ENCODE measurements at places on chromosomes 1 and 21.

DNA sequence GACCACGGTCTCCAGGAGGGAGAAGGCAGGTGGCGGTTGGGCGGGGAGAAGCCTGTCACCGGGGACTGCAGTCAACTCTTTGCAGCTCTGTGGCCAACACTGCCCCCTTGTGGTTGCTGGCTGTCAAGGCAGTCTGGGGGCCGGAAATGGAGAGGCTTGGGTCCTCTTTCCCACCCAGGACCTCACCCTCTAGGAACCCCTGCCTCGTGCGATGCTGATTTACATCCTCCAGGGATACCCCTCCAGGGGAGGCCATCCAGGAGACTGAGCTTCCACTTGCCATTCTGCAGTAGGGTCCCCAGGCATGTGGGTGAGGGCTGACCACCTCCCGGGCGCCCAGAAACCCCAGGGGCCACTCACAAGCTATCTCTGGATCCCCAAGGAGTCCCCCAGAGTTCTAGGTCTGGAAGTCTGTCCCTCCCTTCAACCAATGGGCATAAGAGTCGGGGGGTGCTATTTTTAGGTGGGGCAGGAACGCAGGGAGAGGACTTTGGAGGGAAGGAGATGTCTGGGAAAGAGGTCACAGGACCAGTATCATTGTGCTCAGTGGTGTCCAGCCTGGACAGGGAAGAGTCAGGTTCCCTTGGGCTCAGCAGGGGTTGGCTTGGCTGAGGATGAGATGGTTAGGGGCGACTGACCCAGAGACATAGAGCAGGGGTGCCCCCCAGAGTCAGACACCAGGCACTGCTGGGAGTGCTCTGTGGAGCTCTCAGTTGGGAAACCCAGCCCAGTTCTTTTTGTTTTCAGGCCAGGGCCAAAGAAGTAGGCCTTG is 7.1 kb upstream of the GPR61 start:
- DNase-seq: peak; percentile 98

DNA sequence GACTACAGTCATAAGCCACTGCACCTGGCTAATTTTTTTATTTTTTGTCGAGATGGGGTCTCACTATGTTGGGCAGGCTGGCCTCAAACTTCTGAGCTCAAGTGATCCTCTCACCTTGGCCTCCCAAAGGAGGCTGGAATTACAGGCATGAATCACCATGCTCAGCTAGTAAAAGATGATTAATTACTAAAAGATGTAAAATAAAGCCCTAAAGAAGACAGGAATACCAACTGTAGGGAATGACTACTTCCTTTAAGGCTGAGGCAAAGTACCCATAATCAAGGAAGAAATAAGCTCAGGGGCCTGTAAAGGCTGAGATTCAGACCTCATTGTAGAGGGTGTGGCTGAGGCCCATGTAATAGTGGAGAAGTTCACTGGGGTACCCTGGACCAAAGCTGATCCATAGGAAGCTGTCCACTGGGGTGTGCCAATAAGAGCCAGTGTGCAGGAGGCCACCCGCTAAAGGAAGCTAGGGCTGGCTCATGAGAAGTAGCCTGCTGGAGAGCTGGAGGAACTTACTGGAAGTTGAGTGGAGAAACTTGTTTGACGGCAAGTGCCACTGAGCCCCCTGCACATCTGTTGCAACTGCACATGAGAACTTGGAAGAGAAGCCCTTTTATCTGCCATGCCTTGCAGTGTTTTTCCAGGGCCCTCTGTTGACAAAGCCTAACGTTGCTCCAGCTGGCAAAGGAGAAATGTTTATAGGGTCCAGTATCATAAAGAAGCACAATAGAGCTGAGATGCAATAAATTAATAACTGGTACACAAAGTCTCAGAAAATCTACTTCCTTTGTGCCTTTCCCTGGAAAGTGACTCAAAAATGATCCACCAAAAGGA is 17.8 kb upstream of the SERTAD4 start:
- DNase-seq: no peak

DNA sequence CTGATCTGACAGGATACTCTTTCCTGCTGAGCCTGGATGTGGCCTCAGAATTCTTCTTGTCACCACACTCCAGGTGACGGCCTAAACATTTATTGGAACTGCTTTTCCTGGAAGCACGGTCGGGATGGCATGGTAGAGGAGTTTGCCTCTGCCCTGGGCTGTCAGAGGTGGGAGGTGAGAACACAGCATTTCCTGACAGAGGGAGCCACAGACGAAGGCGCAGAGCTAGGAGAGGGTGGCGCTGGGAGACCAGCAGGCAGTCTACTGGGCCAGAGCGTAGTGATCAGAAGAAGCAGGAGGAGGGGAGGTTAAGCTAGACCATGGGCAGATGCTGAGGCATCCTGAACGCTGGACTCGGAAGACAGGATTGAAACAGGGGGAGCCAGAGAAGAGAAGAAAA is 153.5 kb upstream of the COA6 start:
- no peak for DNase-seq

GRCh38 chr21:25133939-25134338 is 473.3 kb downstream of the MRPL39 start:
- DNase-seq: no peak

GRCh38 chr1:183093786-183094298 is 70.6 kb downstream of the LAMC1 start:
- no peak for DNase-seq

DNA sequence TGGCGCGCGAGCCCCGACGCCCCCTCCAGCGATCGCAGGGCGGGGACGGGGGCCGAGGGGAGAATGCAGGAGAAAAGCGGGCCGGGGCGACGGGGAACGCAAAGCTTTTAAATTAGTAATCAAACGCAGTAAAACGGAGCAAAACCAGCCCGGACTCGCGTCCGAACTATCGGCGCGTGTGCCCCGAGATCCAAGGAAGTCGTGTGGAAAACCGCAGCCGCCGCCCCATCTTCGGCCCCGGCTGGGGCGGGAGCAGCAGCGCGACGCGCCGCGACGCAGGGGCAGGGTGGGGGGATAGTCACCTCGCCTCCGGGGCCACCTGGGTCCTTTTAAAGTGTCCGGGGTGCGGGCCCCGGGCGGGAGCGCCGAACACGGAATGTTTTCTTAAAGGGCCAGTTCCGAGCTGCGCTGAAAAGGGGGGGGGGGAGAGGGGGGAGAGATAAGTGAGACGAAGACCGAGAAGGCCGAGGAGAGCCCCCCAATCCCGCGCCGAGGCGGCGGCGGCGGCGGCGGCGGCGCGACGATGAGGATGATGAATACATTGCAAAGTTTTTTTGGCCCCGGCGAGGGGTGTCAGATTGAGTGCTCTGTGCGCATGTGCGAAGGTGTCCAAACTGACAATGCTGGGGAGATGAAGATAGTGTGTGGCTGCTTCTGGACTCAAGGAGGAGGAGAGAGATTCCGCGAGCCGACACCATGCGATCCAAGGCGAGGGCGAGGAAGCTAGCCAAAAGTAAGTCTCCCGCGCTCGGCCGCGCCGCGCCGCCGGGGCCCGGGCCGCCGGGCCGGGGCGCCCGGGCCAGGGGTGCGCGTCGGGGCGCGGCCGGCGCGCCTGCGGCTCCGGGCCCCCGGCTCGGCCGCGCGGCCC is at the start of gene PRDM16:
Gene PRDM16 (plus strand): TSS at position 640 of the 868 bp plus-strand sequence. CDS start 57 bp downstream, at position 697.
- DNase-seq: no peak

DNA sequence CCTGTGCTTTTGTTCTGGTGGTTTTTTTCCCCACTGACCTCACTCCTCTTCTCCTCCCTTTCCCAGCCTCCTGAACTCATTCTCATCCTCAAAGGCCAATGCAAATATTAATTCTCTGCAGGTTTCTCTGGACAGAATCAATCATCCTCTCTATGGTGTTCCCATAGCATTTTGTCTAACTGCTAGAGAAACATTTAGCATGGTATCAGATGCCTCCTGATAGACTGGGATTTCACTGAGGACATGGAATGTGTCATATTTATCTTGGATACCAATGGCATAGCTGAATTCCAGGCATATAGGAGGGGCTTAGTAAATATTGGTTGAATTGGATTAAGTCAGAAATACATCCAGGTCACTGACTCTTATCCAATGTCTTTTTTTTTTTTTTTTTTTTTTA is 46.1 kb upstream of the SRP9 start:
- no peak for DNase-seq

- DNase-seq: no peak
These were observed 28.5 kb upstream of the KCNE2 start for GRCh38 chr21:34335316-34335715.

DNA sequence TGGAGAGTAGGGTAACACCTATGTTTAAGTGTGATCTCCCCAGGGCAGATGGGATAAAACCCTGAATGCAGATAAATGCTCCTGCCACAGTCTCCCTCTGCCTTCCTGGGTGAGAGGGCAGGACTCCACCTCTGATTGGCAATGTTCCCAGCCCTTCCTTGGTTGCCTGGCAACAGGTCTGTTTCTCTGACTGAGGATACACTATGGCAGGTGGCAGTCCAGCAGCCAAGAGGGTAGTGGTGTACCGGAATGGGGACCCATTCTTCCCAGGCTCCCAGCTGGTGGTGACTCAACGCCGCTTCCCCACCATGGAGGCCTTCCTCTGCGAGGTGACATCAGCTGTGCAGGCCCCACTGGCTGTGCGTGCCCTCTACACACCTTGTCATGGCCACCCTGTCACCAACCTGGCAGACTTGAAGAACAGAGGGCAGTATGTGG is at the start of gene DCDC2B:
Gene DCDC2B (plus strand): TSS at position 199 of the 438 bp plus-strand sequence. CDS start 5 bp downstream, at position 204.
- DNase-seq: no peak

GRCh38 chr1:77120950-77121349 is 98.3 kb downstream of the PIGK start:
- no peak for DNase-seq

Measured in activated CD8-positive, alpha-beta memory T cell treated with anti-CD3 and anti-CD28 coated beads for 24 hours (primary cell).